ENCODE measurements at places on chromosomes 3 and 15.

- no peak for DNase-seq
Measured at GRCh38 chr3:49666592-49666991, 7.6 kb upstream of the APEH start.

DNA sequence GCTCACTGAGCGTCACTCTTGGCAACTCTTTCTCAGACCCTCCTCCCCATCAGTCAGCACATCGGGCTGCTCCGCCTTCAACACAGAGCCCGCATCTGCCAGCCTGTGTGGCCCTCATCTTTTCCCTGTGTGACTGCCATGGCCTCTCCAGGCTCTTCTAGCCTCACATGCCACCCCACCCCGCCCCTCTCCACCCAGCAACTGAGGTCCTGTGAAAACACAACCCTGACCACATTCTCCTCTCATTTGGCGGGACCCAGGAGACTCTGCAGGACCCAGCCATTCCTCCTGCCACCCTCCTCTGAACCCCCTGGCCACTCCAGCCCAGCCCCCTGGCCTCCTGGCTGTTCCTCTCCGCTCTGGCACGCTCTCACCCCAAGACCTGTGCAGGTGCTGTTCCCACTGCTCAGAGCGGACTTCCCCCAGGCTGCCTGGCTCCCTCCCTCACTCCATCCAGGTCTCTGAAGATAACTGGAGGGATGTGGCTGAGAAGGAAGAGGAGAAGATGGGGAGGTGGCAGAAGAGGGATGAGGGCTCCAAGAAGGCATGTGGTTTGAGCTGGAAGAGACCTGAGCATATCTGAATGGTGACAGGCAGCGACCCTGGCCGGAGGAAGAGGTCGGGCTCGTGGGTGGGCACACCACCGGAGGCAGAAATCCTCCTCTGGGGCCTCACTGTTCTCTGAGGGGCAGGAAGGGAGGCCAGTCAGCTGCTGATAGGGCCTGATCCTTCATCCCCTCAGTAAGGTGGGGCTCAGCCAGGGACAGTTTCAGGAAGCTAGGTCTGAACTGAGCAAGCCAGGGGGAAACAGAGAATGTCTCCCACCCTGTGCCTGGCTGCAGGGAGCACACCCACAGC is 111.2 kb upstream of the RPL32 start:
- no peak for DNase-seq

DNA sequence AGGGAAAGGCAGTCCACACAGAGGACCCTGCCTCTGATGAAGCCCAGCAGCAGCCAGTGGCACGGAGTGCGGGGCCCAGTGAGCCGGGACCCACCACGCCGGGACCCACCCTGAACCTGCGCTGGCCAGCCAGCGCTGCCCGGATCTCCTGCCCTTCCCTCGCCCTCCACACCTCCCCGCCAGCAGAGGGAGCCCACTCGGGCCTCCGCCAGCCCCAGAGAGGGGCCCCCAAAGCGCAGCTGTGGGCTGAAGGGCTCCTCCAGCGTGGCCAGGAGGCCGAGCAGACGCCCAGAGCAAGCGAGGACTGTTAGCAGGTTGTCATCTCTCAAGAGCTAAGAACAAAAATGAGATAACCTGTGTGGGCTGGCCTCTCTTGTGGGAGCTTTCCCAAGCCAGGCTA is 81.3 kb upstream of the ATP10A start:
- no peak for DNase-seq

DNA sequence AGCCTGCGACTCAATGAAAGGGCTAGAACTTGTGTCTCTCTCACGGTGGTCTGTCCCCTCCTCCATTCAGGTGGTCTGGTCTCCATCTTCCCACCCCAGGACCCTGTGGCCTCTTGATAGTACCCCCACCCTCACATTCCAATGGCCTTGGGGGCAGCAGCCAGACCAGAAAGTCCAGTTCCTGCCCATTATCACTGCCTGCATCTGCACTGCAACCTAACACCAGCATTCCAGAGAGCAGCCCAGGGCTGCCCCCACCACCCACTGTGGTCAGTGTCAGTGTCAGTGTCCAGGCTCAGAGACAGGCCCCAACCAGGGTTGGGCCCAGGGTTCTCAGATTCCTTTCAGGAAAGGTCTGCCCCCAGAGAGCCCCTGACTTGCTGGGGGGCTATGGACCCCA is 12.6 kb downstream of the IGDCC3 start:
- no peak for DNase-seq

DNA sequence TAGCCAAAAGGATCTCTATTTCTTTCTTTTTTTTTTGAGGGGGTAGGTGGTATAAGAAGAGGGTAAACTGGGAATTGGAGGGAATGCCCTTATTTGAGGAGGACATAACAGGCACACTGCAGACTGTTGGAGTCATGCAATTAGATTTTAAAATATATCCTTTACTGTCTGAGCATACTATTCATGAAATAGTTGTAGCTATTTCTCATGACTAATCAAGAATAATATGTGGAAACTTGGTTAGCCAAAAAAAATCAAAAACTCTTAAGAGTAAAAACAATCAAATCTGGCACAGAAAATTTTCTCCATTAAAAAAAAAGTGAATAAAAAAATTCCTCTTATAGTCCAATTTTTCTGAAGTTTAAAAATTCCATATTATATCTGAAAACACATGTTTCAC is 174.9 kb downstream of the SCAPER start:
- DNase-seq: no peak

DNA sequence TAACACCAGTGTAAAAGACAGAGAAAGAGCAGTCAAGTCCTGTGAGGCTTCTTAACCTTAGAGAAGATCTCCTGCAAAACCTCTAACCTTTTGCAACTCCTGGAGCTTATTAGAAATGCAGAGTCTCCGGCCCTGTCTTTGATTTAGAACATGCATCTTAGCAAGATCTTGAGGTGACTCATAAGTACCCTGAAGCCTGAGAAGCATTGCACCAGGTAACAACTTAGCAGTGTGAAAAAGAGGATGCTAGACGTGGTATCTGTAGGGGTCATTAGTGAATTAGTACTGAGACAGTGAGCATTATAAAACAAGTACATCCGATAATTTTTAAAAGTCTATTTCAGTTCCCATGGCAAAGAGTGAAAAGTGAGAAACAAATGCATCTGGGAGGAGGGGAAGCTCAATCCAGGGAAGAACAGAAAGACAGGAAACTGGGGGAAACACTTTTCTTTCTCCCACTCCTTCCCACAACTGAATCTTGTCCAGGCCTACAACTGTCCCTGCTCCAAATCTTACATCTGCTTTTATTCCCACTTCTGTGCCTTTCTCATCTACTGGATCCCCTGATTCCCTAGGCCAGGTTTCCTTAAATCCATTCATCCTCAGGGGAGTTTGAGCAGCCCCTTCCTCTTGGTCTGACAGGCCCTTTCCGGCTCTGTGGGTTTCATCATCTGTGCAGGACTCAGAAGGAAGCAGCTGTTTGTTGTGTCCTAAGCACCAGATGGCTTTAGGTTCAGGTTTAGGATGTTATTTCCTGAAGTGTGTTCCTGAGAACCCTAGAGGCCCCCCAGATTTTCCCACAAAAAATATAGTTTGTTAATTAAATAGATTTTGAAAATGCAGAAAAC is 128.1 kb upstream of the IL12A start:
- DNase-seq: no peak

DNA sequence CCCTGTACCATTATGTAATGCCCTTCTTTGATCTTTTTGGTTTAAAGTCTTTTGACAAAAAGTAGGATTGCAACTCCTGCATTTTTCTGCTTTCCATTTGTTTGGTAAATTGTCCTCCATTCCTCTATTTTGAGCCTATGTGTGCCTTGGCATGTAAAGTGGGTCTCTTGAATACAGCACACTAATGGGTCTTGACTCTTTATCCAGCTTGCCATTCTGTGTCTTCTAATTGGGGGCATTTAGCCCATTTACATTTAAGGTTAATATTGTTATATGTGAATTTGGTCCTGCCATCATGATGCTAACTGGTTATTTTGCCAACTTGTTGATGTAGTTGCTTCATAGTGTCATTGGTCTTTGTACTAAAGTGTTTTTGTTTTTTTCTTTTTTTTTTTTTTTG is 32.4 kb downstream of the CMC1 start:
- DNase-seq: no peak

DNA sequence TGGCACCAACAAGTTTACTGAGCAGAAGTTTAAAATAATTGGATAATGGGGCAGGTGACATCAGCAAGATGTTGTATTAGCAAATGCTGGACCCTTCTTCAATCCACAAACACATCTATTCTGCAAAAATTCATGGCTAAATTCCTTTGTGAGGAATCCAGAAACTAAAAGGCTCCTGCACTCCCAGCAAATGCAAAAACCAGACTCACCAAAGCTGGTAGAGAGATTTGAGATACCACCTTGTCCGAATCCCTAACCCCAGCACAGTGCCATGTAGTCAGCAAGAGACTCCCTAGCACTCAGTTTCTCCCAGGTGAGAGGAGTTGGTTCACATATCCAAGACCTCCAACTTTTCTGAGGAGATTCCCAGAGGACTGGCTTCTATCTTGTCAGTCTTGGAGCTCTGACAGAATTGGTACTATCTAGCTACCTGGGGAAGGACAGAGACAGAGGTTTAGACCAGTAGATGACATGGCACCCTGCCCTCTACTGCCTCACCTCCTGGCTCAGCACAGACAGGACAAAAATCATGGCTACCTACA is 21.8 kb downstream of the GREM1 start:
- DNase-seq: no peak

GRCh38 chr3:94173673-94174434 is 111.0 kb downstream of the NSUN3 start:
- no peak for DNase-seq

- no peak for DNase-seq
Measured at GRCh38 chr15:73308305-73308704, 60.5 kb downstream of the HCN4 start.

GRCh38 chr15:48798319-48798718 is 12.6 kb downstream of the CEP152 start:
- DNase-seq: no peak

GRCh38 chr3:123758081-123758564 is 126.0 kb downstream of the MYLK start:
- no peak for DNase-seq

GRCh38 chr3:84245789-84246188 is 713.0 kb upstream of the CADM2 start:
- DNase-seq: no peak

DNA sequence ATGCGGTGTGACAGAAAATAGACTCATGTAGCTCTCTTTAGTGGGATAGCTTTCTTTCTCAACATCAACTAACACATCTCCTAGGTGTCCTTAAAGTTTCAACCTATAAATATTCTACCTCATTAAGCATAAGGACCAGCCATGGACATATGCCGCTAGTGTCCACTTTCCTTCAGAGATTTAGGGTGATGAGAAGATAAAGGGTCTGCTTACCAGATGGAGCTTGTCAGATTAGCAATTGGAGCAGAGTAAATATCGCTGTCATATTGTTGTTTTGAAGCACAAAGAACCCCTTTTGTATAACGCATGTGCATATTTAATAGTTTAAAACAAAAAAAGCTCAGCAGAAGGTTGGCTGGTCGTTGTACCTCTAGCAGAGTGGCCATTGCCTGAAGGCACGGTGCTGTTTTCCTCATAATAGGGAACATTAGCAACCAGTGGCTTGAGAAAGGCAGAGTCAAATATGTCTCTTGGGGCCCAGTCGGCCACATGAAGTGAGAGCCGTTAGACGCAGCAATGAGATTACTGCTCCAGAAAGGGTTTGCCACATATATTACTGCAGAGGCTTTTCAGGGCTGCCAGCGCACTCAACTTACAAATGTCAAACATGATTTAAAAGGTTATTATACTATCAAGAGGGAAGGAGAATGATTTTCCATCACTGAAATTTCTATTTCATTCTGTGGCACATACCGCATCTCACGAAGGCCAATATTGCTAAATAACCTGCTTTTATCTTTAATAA is 264.2 kb downstream of the ROBO2 start:
- DNase-seq: no peak

GRCh38 chr15:67833710-67834511 is 5.9 kb downstream of the RNU6-1 start:
- no peak for DNase-seq

- no peak for DNase-seq
Measured at GRCh38 chr15:25226360-25226759, 212.5 kb downstream of the UBE3A start.

- no peak for DNase-seq
Measured at GRCh38 chr3:132382267-132382666, 35.0 kb upstream of the DNAJC13 start.

DNA sequence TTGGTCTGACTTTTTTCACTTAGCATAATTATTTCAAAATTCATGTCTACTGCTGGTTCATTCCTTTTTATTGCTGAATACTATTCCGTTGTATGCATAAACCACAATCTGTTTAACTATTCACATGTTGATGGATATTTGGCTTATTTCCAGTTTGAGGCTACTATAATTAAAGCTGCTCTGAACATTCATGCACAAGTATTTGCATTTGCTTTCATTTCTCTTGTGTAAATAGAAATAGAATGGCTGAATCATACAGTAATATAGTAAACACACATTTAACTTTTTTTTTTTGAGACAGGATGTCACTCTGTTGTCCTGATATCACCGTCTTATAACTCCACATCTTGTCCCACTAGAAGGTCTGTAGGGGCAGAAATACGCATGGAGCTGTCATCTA is 57.3 kb downstream of the NMNAT3 start:
- DNase-seq: no peak

DNA sequence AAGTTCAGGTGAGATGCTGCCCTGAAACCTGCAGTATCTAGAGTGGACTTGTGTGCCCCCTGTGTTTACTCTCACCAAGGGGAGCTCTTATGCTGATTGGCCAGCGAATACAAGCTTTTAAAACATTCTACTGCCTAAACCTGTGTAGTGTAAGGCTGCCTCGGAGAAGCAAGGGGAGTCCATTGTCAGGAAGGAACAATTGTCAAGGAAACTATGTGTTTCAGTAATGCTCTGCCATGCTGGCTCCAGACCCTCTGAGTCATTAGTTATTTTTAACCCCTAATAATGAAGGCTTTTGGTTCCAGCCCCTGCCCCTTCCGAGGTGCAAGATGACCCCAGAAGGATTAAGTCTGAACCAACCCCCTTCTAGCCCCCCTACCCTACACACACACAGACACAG is 66.1 kb upstream of the CHMP2B start:
- DNase-seq: no peak

DNA sequence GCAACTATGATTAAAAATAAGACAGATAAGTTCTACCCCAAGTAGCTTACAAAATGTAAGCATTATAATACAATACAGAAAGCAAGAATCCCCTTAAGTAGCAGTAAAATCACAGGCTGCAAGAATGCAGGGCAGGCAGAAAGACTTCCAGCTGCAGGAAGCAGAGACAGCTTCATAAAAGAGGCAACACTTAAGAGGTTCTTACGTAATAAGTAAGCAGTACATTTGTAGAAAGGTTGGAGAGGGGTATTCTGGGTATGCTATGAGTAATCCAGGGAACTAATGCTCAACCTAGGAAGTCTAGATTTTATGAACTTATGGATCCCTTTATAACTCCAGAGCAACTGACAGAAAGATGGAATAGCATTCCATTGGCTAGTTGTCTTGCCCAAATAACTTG is 151.6 kb downstream of the IL5RA start:
- DNase-seq: no peak

Data from activated T-cell treated with anti-CD3 and anti-CD28 coated beads for 4 hours (primary cell).